A549 treated with CORT108297 at 1 μM for 4 hours (cell line): ENCODE measurements at places on chromosomes 16 and 17. TPM values are rescaled to one million over a fixed set of nuclear protein-coding genes. Genes with fewer than 3 reads are reported as not detected.

The C1QTNF8 gene
- total RNA-seq, result not detected in 5 replicates

The ANKRD40CL gene
- total RNA-seq, result not detected in 5 replicates

The LYRM9 gene
- total RNA-seq, result 1.1 to 1.7 TPM (median 1.5 TPM) in 5 replicates

The RAB37 gene
- 0.87 to 1.7 TPM (median 1.2 TPM) in 5 replicates for total RNA-seq

The CCL1 gene
- not detected in 5 replicates for total RNA-seq

The ENPP7 gene
- total RNA-seq, result not detected in 5 replicates

The NPIPA8 gene
- 0.95 to 1.8 TPM (median 1.5 TPM) in 5 replicates for total RNA-seq

The CHST5 gene
- 0.03 to 0.31 TPM (median 0.07 TPM) in 5 replicates for total RNA-seq

The QPRT gene
- total RNA-seq, result 0.67 to 1.0 TPM (median 0.78 TPM) in 5 replicates

The CD7 gene
- total RNA-seq, result 0.05 to 0.15 TPM (median 0.10 TPM) in 4 of 5 replicates, not detected in the other

The TBC1D3 gene
- not detected in 5 replicates for total RNA-seq

The TMEM114 gene
- total RNA-seq, result not detected in 5 replicates

The SMIM36 gene
- total RNA-seq, result not detected in 5 replicates

The KCNJ2 gene
- total RNA-seq, result 0.06 to 0.09 TPM (median 0.07 TPM) in 5 replicates
